Urinary bladder (tissue), 4 donors: ENCODE measurements at places on chromosomes 7 and 10. TPM values are rescaled to one million over a fixed set of nuclear protein-coding genes. Genes with fewer than 3 reads are reported as not detected.

GRCh38 chr10:112872728-112873127 is 77.3 kb upstream of the TCF7L2 start:
- DNase-seq: no peak

- DNase-seq: no peak
These were observed 39.5 kb upstream of the ANKRD1 start for GRCh38 chr10:90960355-90960814.

- DNase-seq: no peak
These were observed 1.1 kb downstream of the FKBP9 start for GRCh38 chr7:32958046-32959025.

GRCh38 chr7:140534743-140535142 is 55.4 kb upstream of the MKRN1 start:
- DNase-seq: no peak

DNA sequence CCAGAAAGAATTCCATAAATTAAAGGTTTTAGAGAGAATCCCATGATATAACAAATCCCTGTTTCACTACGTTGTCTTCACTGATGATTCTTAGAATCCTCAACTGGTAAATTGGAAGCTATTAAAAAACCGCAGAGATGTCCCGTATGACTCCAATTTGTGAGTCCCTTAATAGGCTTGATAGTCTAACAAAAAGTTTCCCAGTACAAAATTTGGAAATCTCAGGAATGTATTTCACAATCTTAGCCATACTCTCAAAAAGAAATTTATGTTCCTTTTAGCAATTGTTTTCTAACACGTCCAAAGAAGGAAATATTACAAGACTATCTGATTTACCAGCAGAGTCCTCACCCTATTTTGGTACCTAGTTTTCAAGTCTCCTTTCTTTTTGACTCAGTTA is 2.5 kb downstream of the TES start:
- no peak for DNase-seq

GRCh38 chr7:114620208-114620607 is 205.6 kb downstream of the FOXP2 start:
- DNase-seq: no peak

GRCh38 chr10:1284076-1284475 is 227.9 kb downstream of the WDR37 start:
- DNase-seq: no peak

Gene UCMA
- not detected for total RNA-seq

Gene OPN1SW
- not detected for total RNA-seq

Gene KCNH2
- total RNA-seq: 9.9 TPM

Gene WIPF3
- total RNA-seq: 0.95 TPM
